Gastrocnemius medialis (tissue), 4 donors: ENCODE measurements at places on chromosomes 12 and 14. TPM values are rescaled to one million over a fixed set of nuclear protein-coding genes. Genes with fewer than 3 reads are reported as not detected.

Gene OASL
- total RNA-seq, result 0.11 TPM

GRCh38 chr12:107906707-107907106, 132.2 kb downstream of the ASCL4 start:
- no peak for DNase-seq
- no peak overlapping the region for H3K27ac ChIP-seq
- H3K4me1 ChIP-seq, result no peaks in the 10 kb centered on the region
- peaks cover 28% of the 10 kb centered on the region for H3K27me3 ChIP-seq
- H3K36me3 ChIP-seq, result no peaks in the 10 kb centered on the region

DNA sequence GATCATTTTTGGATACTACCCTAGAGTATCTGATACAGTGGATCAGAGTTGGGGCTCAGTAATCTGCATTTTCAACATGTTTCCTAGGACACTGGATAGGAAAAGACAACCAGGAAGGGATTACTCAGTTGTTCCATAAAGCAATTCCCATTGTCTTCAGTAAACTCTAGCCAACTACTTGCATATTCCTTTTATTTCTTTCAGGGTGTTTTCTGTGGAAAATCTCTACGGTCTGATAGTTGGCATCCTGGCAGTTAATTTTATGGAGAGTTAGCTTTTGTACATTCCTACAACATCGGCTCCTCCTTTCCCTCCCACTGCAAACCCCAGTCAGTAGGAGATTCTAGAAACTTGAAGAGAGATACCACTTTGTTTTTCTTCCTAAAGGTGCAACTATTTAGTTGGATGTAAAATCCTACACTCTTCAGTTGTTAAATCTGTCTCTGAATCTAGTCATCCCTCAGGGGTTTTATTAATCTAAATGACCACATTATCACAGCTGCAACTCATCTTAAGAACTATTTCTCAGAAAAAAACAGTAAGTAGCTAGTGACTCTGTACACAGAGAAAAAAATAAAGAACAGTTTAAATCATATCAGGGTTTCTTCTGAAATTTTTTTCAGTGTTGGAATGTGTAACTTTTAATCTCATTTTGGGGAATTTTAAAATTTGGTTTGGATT, 103.9 kb downstream of the PDE3A start:
- H3K27me3 ChIP-seq, result no peaks in the 10 kb centered on the region
- no peak for DNase-seq
- no peaks in the 10 kb centered on the region for H3K36me3 ChIP-seq
- no peak overlapping the region for H3K4me3 ChIP-seq

Gene DLK1
- 5.1 TPM for total RNA-seq
